Endothelial cell of umbilical vein (primary cell): ENCODE measurements at places on chromosomes 1 and 21. TPM values are rescaled to one million over a fixed set of nuclear protein-coding genes. Genes with fewer than 3 reads are reported as not detected.

The OR2T35 gene
- not detected in 2 replicates for total RNA-seq

- peak; percentile 25 for DNase-seq
- no peak overlapping the region for H3K4me3 ChIP-seq
- H3K36me3 ChIP-seq: no peaks in the 10 kb centered on the region
- no peak overlapping the region for H3K27ac ChIP-seq
Measured at GRCh38 chr1:229258757-229259060, 12.2 kb upstream of the RAB4A start.

GRCh38 chr1:66623812-66624211 lies 89.9 kb downstream of the SGIP1 start:
- no peak overlapping the region for H3K4me3 ChIP-seq
- H3K27me3 ChIP-seq: no peaks in the 10 kb centered on the region
- DNase-seq: peak; percentile 92
- no peaks in the 10 kb centered on the region for H3K36me3 ChIP-seq
- peak overlapping the region; percentile 85 for H3K27ac ChIP-seq

DNA sequence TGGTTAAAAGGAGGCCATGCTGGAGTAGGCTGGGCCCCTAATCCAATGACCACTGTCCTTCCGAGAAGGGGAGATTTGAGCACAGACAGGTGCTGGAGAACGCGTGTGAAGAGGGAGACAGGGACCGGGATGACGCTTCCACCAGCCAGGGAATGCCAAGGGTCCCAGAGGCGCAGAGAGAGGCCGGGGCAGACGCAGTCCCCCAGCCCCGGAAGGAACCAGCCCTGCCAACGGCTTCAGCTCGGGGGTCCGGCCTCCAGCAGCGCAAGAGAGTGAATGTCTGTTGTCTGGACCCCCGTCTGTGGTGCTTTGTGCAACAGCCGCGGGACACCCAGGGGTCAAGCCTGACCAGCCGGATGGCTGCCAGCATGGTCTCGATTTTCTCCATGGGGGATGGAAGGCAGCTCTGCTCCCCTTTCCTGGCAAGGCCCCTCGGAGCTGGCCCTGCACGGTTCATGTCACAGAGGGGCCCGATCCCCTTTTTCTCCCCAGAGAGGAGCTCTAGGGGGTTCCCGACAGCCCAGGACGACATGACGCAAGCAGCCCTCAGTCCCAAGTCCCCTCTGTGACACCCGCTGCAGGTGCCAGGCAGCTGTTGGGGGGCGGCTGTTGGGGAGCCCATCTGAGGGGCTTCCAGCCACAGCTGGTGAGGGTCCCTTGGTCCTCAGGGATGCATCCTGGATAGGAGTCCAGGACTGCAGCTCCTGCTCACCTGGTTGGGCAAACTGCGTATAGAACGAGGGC lies 73.5 kb downstream of the SIK1 start:
- no peaks in the 10 kb centered on the region for H3K36me3 ChIP-seq
- H3K4me3 ChIP-seq: no peak overlapping the region
- H3K27me3 ChIP-seq: no peaks in the 10 kb centered on the region
- peaks cover 10% of the 10 kb centered on the region for H3K4me1 ChIP-seq
- no peak overlapping the region for H3K27ac ChIP-seq
- DNase-seq: no peak

- no peak for DNase-seq
- H3K27ac ChIP-seq: no peak overlapping the region
- no peaks in the 10 kb centered on the region for H3K36me3 ChIP-seq
- H3K4me3 ChIP-seq: no peak overlapping the region
- peaks cover 24% of the 10 kb centered on the region for H3K27me3 ChIP-seq
Measured at GRCh38 chr1:205444300-205444930, 11.4 kb downstream of the BLACAT1 start.

GRCh38 chr1:1597275-1597930 lies 2.5 kb downstream of the FNDC10 start:
- H3K27ac ChIP-seq: no peak overlapping the region
- H3K27me3 ChIP-seq: peaks cover 18% of the 10 kb centered on the region
- H3K4me3 ChIP-seq: no peak overlapping the region
- no peaks in the 10 kb centered on the region for H3K36me3 ChIP-seq

- H3K27me3 ChIP-seq: no peaks in the 10 kb centered on the region
- peaks cover 10% of the 10 kb centered on the region for H3K36me3 ChIP-seq
- peaks cover 33% of the 10 kb centered on the region for H3K4me1 ChIP-seq
- no peak overlapping the region for H3K27ac ChIP-seq
Measured at GRCh38 chr21:33767236-33767635, 124.9 kb downstream of the ITSN1 start.
